ENCODE measurements at places on chromosomes 16 and 17.

- no peak for DNase-seq
Measured at GRCh38 chr17:81383504-81384421, 11.5 kb upstream of the BAHCC1 start.

GRCh38 chr16:27110524-27110896, 43.8 kb downstream of the C16orf82 start:
- DNase-seq = no peak

GRCh38 chr17:74882517-74883240, 9.9 kb upstream of the FDXR start:
- DNase-seq = no peak

DNA sequence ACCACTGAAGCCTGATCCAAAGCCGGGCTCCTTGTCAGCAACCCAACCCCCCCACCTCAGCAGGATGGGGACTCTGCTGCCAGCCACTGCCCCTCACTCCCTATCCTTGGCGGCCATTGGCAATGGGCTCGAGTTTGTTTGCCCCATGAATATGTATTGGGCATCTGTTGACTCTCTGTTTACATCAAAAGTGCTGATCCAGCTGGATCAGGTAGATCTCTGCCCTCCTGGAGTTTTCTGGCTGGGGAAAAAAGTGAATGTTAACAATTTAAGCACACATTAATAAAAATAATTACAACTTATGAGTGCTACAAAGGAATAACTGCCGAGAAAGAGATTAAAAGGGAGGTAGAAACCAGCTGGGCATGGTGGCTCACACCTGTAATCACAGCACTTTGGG, 62.5 kb downstream of the ATP2C2 start:
- DNase-seq = no peak

DNA sequence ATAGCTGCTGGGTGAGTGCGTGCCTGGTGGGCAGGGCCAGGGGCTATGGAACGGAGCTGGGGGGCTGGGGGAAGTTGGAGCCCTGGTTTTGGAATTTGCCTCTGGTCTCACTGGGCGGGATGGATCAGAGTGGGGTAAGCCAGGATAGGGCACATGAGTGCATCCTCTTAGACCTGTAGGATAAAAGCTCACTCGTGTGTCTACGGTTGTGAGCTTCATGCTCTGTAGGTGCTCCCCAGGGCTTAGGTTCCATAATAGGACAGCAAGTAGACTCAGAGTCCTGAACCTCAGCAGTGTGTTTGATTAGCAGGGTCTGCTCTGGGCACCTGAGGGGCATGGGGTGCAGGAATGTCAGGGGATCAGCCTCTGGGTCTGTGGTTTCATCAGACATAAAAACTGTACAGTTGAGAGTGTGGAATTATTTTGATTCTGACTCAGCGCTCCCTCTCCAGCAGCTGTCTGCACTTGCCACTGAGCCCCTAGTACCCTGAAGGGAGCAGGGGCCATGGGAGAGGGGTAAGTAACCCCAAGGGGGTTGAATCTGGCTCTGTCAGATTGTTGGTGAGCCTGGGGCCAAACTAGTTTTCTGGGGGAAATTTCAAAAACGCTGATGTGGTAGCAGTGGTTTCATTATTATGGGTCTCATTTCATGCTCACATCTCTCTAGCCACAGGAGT, 84.2 kb upstream of the LGALS9 start:
- DNase-seq = no peak

GRCh38 chr16:54936979-54937670, 6.5 kb downstream of the IRX5 start:
- no peak for DNase-seq

- no peak for DNase-seq
Measured at GRCh38 chr17:62017496-62017895, 47.6 kb downstream of the MED13 start.

GRCh38 chr17:57453841-57454425, 197.6 kb downstream of the MSI2 start:
- DNase-seq = no peak

Measured in stimulated activated CD4-positive, alpha-beta T cell treated with anti-CD3 and anti-CD28 coated beads, Interleukin-4, amount 100 ng/mL, for 4 hours (primary cell).